ENCODE measurements at places on chromosomes 6 and 20.

- no peak for DNase-seq
Observed at GRCh38 chr6:167679122-167679736, 147.5 kb upstream of the AFDN start.

GRCh38 chr6:164142322-164142721 is 727.8 kb downstream of the QKI start:
- DNase-seq: no peak

DNA sequence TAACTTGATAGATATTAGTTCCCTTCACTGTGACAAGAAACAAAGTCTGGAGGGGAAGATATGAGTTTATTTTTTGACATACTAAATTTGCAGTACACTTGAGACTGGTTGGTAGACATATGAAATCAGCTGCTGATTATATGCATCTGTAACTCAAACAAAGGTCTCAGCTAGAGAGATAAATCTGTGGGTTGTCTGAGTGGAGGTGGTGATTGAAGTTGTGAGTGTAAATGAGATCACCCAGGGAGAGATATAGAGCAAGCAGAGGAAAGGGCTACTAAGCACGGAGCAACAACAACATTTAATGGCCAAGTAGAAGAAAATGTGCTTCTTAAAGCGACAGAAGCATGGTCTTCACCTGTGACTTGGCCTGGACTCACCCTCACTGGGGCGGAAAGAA is 173.2 kb upstream of the EYA4 start:
- no peak for DNase-seq

DNA sequence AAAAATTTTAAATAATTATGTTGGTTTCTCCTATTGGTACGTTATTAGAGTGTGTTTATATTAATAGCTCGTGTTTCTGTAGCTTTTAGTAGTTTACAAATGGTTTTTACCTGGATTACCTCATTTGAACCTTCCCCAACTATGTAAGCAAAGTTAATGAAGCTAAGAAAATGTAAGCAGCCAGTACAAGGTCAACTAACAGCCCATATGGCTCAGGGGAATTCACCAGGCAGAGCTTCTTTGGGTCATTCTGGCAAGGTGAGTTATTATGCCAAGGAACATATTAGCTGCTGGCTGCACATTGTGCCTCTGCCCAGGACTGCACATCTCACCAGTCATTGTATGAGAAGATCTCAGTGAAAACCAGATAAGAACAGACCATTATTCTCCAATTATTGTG is 27.0 kb upstream of the MARCKS start:
- no peak for DNase-seq

- DNase-seq: peak; percentile 79
Observed at GRCh38 chr6:160305926-160306713, 42.1 kb upstream of the SLC22A3 start.

GRCh38 chr20:63706852-63707557 is 771 bp downstream of the ARFRP1 start:
- DNase-seq: no peak

- DNase-seq: no peak
Observed at GRCh38 chr6:1558388-1558787, 51.3 kb upstream of the FOXC1 start.

GRCh38 chr6:45590226-45590625 is 212.5 kb upstream of the SUPT3H start:
- DNase-seq: no peak

DNA sequence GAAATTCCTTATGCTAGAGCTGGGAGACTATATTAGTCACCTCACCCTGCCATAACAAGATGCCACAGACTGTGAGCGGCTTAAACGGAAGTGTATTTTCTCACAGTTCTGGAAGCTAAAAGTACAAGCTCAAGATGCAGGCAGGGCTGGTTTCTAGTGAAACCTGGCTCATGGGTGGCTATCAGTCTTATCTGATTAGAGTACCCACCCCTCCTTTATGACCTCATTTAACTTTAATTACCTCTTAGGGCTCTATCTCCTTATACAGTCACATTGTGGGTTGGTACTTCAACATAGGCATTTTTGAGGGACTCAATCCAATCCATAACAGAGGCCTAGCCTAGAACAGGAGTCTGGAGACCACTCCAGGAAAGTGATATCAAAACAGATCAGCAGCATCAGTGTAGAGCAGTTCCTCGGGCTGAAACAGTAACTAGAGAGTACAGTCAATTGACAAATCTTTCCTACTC is 2.3 kb upstream of the SNRNP48 start:
- DNase-seq: no peak

DNA sequence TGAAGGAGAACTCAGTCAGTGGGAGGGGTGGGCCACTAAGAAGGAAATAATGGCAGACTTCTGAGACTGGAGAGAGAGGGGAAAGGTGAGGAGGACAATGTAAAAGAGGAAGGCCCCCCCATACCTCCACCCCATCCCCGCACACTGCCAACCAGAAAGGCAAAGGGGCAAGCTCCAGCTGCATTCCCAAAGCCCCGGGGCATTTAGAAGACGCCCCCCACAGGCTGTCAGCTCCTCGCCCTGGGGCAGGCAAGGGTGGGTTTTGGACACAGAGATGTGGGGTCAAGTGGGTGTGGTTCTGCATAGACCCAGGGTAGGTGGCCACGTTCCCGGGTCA is 20.8 kb upstream of the SLC22A7 start:
- DNase-seq: no peak

Measured in dorsolateral prefrontal cortex (tissue), 122 donors.